Stimulated activated CD8-positive, alpha-beta memory T cell treated with anti-CD3 and anti-CD28 coated beads, Interleukin-4, amount 100 ng/mL, for 4 hours (primary cell): ENCODE measurements at places on chromosomes 13 and 19.

DNA sequence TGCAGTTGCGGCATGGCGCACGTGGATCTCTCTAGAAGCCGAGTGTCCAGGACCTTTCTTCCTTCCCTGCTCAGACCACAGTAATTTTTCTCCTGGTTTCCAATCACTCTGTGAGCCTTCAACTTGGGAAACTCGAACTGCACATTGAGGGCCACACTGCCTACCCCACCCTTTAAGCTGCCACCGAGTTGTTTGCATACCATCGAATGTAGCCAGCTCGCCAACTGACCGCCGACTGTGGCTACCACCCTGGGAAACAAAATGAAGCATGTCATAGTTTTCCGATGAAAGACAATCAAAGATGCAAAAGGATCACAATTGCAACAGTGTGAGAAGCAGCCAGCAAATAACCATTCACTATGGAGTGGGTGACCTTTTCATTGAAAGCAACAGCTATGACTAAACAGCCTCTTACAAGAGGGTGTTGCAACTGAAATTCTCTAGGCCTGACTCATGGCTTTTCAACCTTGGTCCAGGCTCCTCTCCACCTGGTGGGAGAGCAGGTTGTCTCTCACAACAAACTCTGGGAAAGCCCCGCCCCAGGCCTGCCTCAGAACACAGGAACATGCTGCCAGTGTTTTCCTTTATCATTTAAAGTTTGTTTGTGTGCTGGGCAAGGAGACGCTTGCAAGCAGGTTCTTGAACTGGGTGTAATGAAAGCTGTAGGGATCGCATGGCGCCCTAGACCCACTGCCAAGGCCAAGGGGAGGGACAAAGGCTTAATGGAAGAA is 141.7 kb upstream of the SERP2 start:
- DNase-seq: no peak

DNA sequence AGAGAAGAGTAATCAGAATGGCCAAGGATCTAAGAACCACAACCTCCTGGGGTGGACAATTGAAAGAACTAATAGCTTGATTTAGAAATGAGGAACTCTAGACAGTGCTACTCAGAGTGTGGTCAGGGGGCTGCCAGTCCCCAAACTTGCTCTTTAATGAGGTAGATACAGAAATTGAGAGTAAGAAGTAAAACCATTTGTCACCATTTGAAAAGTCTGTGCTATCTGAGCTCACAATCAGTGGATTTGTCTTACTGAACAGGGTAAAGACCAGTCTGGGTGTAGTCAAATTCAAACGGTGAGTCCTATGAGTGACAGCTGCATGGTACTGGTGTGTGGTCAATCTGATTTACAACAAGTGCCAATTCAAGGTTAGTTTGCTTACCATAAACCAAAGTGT is 118.9 kb downstream of the KL start:
- DNase-seq: no peak

DNA sequence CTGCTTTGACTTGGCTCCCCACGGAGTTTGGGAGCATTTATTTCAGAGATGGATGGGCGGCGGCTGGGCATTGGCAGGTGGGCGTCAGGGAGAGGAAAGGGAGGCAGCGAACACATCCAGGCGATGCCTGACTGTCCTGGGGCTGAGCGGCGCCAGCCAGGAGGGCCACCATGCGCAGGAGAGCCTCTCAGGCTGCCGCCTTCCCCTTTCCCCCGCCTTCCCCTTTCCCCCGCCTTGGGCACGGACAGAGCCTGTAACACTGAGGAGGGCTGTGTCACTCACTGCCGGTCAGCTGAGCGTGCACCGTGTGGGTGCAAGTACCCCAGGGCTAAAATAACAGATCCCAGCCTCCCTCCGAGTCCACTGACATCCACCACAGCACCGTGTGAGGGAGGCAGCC is 11.4 kb downstream of the MCF2L start:
- DNase-seq: no peak

DNA sequence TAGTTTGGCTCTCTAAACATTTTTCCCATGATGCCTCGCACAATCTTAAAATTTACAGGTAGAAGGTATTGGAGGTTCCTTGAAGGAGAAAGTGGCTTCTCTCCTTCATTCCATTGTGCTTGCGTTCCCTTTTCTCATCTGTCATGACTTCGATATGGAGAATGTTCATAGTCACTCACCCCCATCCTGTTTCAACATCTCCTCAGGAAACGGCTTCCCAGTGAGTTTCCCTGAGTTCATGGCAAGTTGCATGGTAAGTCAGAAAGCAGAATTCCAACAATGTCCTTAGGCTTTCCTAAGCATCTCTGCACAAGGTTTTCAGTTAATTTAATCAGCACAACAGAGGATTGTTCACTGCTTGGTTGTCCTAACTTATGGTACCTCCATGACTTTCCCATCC is 581.8 kb upstream of the SLITRK5 start:
- DNase-seq: no peak

DNA sequence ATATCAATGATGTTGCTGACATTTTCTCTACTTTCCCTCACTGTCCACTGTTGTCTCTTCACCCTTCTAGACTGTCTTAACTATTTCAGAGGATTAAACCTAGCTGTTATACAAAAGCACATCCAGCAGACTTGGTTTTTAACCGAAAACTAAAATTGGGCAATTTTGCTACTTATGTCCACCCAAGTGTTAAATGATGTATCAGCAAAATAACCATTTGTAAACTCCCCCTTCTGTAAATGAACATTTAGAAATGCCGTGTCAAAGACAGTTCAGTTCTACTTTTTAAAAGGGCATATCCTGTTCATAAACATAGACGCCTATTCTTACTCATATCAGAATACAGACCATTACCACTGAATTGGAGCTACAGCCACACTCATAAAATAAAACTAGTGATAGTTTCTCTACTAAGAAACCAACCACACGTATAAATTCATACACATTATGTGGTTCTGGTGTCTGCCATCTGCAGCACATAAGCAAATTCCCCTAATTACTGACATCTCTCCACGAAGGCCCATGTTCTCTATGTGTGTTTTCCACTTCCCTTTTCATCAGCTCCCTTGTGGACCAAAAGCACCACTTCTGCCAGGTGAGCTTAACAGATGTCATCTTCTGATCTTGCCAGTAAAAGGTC is 1091.8 kb downstream of the PCDH9 start:
- DNase-seq: no peak

DNA sequence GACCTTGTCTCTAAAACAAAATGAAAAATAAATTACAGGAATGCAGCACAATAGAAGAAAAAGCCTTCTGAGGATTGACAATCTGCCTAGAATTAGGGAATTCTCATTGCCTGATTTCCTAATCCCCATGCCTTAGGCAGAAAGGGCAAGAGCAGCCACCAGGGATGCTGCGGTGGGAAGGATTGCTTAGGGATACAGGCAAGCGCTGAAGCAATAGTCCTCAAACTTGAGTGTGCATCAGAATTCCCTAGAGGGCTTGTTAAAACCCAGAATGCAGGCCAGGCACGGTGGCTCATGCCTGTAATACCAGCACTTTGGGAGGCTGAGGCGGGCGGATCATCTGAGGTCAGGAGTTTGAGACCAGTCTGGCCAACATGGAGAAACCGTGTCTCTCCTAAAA is 1.0 kb upstream of the OR7C2 start:
- no peak for DNase-seq

GRCh38 chr19:4108767-4109625 is 14.9 kb downstream of the MAP2K2 start:
- DNase-seq: peak; percentile 31
